Epithelial cell of prostate (primary cell): ENCODE measurements at places on chromosomes 4 and X.

- no peak for DNase-seq
Measured at GRCh38 chr4:168632301-168632725, 135.5 kb downstream of the PALLD start.

GRCh38 chr4:110808351-110808878 is 185.5 kb upstream of the PITX2 start:
- no peak for DNase-seq

DNA sequence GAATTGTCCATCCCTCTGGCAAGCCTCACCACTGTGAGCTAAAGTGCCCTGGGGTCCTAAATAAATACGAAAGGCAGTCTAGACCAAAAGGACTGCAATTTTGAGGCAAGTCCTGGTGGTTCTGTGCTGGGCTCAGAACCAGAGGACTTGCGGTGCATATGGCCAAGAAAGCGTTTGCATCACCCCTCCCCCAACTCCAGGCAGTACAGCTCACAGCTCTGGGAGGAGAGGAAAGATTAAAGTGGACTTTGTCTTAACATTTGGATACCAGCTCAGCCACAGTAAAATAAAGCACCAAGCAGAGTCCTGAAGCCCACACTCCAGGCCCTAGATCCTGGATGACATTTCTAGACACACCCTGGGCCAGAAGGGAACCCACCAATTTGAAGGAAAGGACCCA is 24.9 kb downstream of the RNF128 start:
- DNase-seq: no peak

- DNase-seq: no peak
Measured at GRCh38 chr4:139849219-139849618, 183.6 kb downstream of the MGST2 start.

- DNase-seq: no peak
Measured at GRCh38 chr4:82773057-82773456, 25.5 kb downstream of the SCD5 start.

GRCh38 chr4:92344216-92344615 is 40.5 kb downstream of the GRID2 start:
- no peak for DNase-seq

GRCh38 chrX:149527705-149528104 is 13.1 kb upstream of the EOLA1 start:
- no peak for DNase-seq

DNA sequence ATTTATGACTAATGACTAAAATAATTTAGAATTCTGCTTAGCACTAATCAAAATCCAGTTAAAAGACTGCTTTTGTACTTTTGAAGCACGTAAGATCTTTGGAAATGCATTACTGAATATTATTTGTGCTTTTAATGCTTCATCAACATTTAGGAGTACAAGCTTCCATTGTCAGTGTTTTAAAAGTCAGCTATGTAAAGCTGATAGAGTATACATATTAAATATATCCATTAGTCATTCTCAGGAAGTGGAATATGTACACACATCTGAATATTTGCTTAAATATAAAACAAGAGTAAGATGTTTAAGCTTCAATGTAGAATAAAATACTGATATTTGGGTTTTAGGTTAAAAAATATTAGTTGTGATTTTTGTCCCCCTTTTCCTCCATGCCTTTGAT is 54.1 kb downstream of the ANK2 start:
- DNase-seq: no peak

DNA sequence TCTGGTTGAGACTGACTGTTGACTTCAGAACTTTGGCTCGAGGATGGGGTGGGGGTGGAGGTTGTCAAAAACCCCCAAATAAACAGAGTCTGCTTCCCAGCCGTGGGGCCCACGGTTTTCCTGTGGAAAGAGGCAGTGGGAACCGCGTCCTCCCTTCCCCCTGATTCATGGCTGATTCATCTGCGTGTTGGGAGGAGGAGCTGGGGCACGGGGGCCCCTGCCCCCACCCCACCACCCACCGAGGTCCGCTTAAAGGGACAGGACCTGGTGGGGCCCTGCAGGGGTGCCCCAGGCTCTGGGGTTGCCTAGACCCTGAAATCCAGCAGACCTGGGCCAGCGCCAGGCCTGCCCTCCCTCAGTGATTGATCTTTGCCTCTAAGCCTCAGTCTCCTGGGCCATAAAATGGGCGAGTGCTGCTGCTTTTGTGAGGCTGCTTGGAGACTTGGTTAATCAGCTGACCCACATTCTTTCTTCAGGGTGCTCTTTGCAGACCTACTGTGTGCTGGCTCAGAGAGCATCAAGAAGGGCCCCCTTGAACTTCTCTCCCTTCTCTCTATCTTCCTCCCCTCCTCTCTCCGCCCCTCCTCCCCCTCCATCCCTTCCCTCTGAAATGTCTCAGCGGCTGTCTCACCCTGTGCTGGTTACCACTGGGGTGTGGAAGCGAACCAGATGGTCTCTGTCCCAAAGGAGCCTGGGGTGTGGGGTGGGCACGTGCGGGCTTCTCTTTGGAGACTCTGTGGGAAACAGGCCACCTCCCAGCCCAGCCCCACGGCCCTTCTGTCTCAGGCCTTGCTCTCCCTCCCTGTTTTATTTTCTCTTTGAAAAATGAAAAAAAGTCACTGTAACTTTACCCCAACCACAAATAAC is 9.1 kb downstream of the HTRA3 start:
- DNase-seq: no peak

- DNase-seq: peak; percentile 69
Measured at GRCh38 chrX:17405225-17405969, 30.4 kb downstream of the NHS start.

DNA sequence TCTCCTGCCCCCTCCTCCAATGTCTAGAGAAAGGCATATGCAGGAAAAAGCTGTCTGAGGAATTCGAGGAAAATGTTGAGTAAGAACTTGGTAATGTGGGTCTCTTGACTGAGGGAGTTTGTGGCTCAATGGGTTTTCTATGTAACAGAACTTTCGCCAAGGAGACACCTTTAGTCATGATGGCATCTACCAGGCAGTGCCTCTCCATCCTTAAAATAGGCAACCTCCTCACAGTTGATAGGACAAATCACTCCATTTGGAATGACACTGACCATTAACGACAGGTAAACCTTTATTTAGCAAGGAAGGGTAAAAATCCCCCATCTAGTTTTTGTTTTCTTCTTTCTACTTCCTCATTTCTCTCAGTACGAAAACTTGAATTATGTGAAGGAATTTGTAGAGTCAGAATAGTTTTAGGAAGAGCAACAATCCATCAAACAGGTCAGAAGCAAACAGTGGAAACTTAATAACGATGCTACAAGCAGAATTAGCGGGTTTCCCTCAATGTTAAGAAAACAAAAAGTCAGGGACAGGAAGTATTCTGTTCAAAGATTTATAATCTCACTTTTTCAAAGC is 2.7 kb downstream of the GSX2 start:
- no peak for DNase-seq

DNA sequence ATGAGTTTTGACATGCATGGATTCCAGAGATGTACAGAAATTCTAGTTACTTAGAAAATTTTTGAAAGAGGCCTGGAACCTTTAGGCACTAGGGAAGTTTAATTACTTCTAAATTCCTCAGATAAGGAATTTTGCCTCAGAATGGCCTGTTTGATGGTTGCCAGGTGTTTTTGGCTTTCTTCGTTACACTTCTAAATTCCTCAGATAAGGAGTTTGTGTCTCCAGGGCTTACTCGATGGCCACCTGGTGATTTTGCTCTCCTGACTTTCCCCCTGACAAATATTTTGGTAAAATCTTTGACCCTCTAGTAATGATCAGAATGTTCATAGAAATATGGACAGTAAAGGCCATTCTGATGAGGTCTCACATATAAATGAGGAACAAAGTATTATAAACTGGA is 64.3 kb downstream of the BEX3 start:
- DNase-seq: no peak

- peak; percentile 63 for DNase-seq
Measured at GRCh38 chr4:150280081-150280895, 202.0 kb downstream of the DCLK2 start.

DNA sequence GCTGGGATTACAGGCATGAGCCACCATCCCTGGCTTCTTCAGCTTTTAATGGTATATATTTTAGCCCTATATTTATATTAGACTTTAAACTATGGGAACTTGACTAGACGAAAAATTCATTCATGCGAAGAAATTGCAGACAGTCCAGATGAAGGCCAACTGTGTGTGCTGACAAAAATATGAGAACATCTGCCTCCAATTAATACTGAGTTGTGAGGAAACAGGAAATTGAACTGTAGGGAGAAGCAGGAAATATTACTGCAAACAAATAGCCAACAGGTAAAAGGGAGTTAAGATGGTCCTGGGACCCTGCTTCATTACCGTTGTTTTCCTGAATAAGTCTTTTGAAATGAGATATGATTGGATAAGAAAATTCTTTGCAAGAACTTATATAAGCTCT is 26.3 kb downstream of the MGARP start:
- no peak for DNase-seq

DNA sequence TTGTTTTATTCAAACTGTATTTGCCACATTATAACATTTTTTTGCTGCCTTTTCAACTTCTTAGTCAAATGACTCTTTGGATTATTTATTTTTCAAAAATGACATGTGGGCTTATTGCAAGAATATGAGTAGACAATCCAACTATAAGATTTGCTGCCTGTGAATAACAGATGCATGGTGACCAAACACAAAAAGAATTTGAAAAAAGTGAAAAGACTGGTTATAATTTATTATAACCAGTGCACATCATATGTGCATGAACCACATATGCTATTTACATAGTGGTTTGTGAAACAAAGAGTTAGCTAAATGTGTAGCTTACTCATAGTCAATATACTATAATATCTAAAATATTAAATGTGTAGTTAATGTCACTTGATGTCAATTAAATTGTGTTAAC is 2086.8 kb downstream of the ARAP2 start:
- DNase-seq: no peak

DNA sequence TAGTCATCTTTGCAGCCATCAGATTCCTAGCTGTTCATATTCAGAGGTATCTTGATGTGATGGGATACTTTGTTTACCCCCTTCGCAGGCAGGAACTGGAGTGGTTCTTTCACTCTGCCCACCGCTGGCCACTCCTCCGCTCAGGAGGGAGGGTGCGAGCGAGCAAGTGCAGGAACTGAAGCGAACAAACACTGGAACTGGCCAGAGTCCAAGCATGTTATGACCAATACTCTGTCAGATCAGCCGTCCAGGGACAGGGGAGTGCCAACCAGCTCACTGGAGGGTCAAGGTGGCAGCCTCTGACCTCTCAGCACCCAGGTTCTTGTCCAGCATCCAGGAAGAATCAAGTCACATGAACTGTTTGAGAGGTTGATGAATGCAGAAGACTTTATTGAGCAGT is 18.0 kb upstream of the MANBA start:
- DNase-seq: no peak

GRCh38 chr4:22237846-22238494 is 277.9 kb downstream of the ADGRA3 start:
- no peak for DNase-seq

DNA sequence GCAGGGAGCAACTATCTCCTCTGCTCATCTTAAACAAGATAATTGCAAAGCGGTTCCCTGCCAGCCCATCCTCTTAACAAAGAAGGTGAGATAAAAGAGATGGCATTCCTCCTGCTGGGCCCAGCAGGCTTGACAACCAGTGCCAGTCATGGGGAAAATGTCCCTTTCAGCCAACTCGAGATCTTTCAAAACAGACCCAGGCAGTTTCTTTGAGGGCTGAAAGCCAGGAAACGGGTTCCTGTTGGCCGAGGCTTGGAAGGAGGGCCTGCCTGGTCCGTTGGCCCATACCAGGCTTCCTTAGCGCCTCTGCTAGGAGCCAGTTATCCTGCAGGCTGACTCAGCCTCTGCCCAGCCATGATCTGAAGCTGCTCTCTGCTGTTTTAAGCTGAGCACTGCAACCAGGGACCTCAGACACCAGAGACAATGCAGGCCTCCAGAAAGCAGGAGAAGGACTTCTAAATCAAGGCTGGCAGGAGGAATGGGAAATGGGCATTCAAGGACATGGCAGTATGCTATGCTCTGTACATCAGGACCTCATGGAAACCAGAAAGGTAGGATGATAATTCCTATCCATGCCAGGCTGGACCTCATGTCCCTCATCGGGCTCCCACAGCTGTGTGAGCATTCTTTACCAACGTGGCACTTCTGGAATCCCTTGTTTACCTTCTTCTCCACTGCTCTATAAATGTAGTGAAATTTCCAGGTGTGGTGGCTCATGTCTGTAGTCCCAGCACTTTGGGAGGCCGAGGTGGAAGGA is 42.4 kb upstream of the SLC2A9 start:
- peak; percentile 39 for DNase-seq

DNA sequence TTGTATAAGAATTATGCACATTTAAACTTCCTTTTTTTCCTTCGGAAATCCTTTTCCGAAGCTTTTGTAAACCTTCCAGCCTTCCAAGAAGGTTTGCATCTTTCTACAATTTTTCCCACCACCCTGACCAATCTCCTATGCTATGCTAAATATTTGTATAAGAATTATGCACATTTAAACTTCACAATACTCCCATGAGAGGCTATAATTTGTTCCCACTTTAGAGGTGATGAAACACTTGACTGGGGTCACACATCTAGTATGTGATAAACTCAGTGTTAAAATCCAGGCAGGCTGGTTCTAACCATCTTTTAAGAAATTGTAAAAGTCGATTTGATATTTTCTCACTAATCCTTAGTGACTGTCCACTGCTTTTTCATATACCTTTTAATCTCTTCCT is 22.1 kb downstream of the NUDT6 start:
- DNase-seq: no peak

DNA sequence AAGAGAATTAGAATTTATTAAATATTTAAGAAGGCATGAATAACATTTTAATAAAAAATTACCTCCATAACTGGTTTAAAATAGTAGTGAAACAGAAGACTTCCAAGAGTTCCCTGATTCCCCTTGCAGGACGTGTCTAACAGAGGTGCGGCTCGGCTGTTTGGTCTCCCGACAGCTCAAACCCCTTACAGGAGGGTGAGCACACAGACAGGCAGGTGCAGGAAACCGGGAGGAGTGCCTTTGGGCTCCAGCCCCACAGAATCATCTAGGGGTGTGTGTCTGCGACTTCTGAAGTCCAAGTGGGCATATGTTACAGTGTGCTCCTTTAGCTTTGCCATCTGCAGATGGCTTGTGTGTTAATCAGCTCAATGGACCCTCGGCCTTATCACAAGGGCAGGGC is 88.1 kb upstream of the CCSER1 start:
- no peak for DNase-seq

DNA sequence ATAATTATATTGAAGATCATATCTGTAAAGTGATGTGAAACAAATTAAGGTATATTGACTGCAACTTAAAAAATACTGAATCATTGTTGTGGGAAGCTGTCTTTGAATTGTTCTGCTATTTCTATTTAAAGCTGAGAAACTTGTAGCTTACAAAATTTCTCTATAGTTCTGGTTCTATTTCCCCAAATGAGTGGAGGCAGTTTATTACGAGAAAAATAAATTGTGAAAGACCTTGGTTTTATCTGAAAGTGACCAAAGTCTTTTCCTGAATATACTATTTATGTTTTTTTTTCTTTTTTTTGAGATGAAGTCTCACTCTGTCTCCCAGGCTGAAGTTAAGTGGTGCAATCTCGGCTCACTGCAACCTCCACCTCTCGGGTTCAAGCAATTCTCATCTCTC is 165.4 kb downstream of the SH3BGRL start:
- no peak for DNase-seq

DNA sequence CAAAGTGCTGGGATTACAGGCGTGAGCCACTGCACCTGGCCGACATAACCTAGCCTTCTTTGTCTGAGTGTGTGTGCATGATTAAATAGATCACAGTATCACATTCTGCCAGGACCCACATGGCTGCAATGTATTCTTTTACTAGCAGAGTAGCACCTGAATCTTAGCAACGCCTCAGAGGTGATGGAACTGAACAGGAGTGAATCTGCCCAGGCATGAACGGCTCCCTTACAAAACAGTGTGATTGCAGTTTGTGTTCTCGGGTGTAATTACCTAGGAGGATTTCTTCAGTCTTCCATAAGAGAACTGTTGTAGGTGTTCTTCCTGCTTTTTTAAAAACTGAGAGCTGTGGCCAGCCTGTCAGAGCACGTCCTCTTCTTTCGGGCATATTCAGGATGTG is 122.7 kb upstream of the STS start:
- peak; percentile 8 for DNase-seq
